Stimulated activated CD4-positive, alpha-beta T cell treated with anti-CD3 and anti-CD28 coated beads, Interleukin-4, amount 100 ng/mL, for 1 hour (primary cell): ENCODE measurements at places on chromosomes 2 and 18.

DNA sequence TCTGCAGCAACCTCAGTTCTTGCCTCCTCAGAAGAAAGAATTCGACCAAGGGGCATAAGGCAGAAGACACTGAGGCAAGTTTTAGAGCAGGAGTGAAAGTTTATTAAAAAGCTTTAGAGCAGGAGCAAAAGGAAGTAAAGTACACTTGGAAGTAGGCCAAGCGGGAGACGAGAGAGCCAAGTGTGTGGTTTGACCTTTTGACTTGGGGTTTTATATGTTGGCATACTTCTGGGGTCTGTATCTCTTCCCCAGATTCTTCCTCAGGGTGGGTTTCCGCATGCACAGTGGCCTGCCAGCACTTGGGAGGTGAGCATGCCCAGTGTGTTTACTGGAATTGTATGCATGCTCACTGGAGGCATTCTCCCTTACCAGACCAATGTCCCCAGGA is 59.3 kb upstream of the ANKRD44 start:
- DNase-seq: no peak

DNA sequence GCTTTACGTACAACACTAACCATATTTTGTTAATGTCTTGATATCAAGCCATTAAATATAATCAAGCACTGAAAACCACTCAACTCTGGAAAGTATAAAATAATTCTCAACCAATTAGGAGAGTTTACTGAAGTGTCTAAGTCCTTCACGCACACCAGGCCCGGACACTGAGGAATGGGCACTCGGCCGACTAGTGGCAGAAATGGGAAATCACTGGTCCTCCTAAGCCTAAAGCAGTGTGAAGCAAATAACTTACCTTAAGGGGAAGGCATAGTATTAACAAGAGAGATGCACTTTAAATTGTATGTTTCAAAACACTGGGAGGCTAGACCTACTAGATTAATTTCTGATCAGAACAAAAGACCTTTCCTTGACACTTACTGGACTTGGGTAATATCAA is 45.7 kb downstream of the FAM210A start:
- DNase-seq: peak; percentile 5

GRCh38 chr2:33145459-33145858 is 198.7 kb downstream of the LTBP1 start:
- DNase-seq: no peak

DNA sequence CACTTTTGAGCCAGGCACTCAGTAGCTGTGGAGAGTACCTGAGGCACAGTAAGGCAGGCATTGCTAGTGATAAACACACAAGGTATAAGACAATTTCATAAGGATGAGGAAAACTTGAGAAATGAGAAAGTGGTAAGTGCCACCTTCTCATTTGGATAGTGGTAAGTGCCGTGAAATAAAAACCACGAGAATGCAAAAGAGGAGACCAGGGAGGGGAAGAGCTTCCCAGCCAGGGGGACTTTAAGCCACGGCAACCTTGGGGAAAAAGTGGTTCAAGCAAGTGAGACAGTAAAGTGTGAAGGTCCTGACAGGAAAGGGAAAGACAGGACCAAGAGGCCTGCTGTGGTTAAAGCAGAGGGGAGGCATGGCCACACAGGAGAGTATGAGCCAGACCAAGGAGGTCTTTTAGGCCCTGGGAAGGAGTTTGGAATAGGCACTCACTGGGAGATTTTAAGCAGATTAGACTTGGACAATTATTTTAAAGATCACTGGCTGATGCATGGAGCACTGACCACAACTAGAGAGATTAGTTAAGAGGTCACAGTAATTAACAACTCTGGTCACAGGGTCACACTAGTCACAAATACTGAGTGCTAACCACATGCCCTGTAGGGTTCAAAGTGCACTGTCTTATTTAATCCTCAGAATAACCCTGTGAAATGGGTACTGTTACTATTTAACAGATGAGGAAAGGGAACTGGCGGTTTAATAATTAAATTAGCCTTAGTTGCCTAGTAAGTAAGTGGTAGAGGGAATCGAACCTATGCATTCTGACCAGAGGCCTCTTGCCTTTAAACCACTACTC is 50.1 kb downstream of the THOC1 start:
- DNase-seq: no peak

GRCh38 chr2:106269591-106270291 is 75.6 kb upstream of the UXS1 start:
- DNase-seq: peak; percentile 15

DNA sequence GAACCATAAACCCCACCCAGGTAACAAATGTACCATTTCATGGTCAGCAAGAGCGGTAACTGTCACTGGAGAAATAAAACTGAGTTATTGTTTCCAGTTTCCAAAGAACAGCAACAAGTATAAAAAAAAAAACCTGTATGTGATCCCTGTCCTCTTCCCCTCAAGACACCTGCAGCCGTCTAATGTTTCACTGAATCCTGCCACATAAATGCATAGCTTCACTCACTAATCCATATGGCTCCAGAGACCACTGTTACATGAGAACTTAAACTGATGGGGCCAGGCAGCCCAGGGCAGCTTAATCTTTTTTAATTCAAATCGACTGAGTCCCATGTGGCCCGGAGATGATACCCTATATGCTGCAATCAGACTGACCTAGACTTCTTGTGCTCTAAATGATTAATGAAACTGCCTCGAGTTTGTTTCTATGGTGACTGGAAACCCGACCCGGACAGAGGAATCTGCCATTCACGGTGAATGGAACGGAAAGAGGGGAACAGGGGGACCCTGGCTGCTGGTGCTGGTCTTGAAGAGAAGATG is 60.9 kb upstream of the SIX2 start:
- no peak for DNase-seq

DNA sequence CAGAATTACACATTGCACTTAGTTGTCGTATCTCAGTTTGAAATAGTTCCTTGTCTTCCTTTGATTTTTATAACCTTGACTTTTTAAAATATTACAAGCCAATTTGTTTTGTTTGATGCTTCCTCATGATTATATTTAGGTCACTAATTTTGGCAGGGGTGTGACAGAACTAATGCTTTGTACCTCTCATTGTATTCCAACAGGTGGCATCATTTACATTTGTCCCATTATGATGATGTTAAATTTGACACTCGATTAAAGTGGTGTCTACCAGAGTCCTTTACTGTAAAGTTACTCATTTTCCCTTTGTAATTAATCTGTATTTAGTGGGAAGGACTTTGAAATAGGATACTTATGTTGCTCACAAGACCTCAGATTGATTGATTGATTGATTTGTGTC is 21.5 kb upstream of the MFSD2B start:
- DNase-seq: no peak

DNA sequence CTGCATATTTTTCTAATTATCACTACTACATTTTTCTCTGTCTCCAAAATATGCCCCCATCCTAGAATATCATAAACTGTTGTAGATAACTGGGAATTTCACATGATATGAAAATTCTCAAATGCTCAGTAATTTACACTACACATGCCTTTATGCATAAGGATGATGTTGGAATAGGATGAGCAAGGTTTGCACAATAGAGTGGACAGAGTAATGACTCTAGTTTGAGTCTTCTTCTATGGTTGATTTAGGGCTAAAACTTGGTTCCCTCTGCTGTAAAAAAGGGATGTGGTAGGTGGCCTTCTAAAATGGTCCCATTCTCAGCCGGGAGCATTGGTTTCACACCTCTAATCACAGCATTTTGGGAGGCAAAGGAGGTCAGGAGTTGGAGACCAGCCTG is 129.9 kb downstream of the BCL11A start:
- DNase-seq: no peak

- DNase-seq: no peak
Measured at GRCh38 chr2:205868053-205868452, 185.8 kb downstream of the NRP2 start.

- peak; percentile 31 for DNase-seq
Measured at GRCh38 chr2:45610281-45611019, 617 bp downstream of the SRBD1 start.

DNA sequence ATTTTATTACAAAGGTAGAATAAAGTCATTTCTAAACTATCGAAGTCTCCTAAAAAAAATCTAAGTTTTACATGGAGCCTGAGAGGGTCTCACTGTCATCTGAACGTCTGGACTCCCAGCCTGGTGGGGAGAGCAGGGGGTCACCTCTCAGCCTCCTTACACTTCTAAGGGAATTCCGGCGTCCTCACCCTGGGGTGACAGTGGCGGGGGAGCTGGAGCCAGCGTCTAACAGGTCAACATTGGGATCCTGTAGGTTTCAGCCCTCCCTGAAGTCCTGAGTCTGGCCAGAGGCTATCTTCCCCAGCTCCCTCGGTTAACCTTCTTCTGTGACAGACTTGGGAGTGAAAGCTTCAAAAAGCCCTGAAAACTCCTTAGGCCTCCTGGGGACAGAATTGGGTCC is 34.6 kb upstream of the GLI2 start:
- DNase-seq: no peak

GRCh38 chr2:158745067-158745865 is 49.9 kb upstream of the DAPL1 start:
- peak; percentile 21 for DNase-seq

DNA sequence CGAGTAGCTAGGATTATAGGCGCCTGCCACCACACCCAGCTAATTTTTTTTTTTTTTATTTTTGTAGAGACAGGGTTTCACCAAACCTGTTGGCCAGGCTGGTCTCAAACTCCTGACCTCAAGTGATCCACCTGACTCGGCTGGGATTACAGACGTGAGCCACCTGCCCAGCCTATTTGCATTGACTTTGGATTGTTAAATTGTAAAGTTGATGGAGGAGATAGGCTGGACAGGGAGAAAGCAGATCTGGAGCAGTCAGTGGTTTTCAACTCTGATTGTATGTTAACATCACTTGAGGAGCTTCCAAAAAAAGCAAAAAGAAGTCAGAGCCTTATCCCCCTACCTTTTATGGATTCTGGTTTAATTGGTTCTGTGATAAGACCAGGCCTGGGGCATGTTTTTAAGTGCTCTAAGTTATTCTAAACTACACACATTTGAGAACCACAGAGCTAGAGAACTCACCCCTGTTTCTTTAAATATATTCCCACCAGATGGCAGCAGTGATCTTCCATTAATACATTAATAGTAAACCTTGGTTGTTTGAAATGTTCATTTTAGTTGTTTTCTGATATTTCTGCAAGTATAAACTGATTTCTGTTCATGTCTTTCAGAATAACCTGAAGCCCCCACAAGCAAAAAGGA is 7.5 kb downstream of the C2orf49 start:
- no peak for DNase-seq

- DNase-seq: no peak
Measured at GRCh38 chr2:161426922-161427663, 11.0 kb downstream of the TBR1 start.

DNA sequence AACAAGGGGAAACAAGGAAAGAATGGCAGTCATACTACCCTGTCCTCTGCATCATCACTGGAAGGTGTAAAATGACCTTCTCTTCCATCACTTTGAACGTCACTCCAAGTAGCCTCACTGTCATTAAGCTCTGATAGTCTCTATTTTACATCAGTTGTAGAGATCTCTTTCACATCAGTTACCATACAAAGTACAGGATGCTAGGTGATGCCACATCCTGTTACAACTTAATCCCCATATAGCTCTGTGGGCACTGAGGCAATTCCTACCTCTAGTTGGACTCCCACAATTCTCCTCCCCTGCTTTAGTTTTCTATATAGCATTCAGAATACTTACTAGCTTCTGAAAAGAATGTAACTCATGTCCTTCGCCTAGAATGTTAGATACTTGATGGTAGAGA is 55.1 kb upstream of the TTC27 start:
- DNase-seq: no peak

- no peak for DNase-seq
Measured at GRCh38 chr2:233338046-233338445, 16.2 kb upstream of the DGKD start.

- no peak for DNase-seq
Measured at GRCh38 chr2:109513749-109514588, 99.8 kb downstream of the SEPTIN10 start.

DNA sequence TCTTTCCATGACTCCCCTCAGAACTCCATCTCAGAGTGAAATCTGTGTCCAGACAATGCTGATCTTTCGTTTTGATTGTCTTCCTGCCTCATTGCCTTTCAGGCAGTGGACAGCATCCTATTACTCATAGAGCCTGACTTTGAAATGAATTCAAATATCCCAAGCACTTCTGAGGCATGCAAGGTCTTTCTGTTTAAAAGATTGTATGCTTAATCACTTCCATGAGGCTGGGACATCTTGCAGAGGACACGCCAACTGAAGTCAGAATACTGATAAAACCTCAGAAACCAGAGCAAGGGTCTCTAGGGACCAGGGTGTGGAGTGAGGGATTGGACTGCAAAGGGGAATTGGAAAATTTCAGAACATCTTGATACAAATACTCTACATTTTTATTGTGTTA is 836.5 kb upstream of the ID2 start:
- no peak for DNase-seq

GRCh38 chr2:86185517-86186212 is 9.6 kb downstream of the IMMT start:
- no peak for DNase-seq

- no peak for DNase-seq
Measured at GRCh38 chr2:36296798-36297197, 58.8 kb upstream of the CRIM1 start.

DNA sequence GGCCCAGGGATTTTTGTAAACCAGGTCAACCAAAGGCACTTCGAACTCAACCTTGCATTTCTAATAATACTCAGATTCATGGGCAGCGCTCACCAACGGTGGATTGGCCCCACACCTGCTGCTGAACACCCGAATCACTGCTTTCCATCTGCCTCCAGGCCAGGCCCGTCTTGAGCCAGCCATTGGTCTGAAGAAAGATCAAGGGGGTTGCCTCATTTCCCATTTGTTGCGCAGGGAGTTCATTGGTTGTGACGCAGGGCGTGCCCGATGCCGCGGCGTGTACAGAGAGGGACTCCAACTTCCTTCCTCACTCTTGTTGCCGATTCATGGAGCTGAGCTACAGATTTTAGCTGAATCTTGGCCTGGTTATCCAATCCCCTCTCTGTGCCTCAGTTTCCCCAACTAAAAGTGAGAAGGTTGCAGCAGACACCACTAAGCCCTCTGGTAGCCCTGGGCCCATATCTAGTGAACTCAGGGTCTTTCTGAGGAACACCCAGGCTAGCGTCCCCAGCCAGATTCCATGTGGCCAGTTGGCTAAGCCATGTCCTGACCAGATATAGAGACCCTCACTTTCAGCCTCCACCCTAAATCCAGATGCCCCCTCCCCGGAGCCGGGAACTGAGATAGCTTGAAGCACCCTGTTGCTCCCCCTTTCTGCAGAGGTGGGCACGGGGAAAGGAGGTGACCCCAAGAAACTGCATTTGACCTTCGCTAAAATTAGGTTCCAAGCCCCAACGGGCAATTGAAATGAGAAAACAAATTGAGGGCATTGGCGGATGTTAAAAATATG is 60.9 kb upstream of the HPCAL1 start:
- DNase-seq: no peak

DNA sequence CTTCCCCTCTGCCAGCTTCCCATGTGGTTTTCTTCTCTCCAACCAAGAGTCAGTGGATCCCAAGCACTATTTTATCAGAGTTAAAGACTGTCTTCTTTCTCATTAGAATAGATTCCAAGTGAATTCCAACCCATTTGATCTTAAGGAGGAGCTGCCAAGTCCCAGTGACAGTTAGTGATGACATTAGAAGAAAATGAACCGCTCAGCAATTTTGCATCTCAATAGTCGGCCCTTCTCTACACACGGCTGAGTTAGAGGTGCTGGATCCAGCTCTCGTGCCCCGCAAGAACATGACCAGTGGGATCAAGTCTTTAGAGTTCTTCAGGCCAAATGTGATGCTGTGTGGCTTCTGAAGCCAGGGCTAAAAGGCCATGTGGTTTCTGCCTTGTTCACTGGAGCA is 132.6 kb downstream of the SH3BP4 start:
- DNase-seq: no peak

- DNase-seq: no peak
Measured at GRCh38 chr2:7363906-7364305, 446.7 kb downstream of the RNF144A start.
